ENCODE measurements at places on chromosomes 1 and 21.

- no peak for DNase-seq
Measured at GRCh38 chr1:113991467-113991997, 12.3 kb downstream of the OLFML3 start.

- no peak for DNase-seq
Measured at GRCh38 chr1:168180148-168180524, 1.4 kb downstream of the TIPRL start.

- DNase-seq, result no peak
Measured at GRCh38 chr21:32371913-32372314, 20.9 kb downstream of the URB1 start.

DNA sequence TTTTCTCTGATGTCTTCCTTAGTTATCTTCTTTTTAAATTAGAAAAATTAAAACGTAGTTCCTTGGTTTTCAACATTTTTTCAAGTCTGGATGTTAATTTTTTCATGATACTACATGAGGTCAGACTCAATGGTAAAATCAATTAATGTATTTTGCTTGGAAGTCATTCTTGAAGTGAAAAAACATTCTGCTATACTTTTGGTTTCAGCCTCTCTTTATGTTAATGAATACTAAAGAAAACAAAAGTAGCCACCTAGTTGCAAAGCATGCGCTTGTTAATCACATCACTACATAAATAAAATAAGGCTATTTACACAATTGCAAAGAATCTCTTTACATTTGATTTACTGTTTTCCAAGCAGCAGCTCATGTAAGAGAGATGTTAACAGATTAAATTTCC, 170.4 kb downstream of the LIPI start:
- no peak for DNase-seq

- peak; percentile 62 for DNase-seq
Measured at GRCh38 chr1:40312238-40313205, 4.6 kb downstream of the COL9A2 start.

DNA sequence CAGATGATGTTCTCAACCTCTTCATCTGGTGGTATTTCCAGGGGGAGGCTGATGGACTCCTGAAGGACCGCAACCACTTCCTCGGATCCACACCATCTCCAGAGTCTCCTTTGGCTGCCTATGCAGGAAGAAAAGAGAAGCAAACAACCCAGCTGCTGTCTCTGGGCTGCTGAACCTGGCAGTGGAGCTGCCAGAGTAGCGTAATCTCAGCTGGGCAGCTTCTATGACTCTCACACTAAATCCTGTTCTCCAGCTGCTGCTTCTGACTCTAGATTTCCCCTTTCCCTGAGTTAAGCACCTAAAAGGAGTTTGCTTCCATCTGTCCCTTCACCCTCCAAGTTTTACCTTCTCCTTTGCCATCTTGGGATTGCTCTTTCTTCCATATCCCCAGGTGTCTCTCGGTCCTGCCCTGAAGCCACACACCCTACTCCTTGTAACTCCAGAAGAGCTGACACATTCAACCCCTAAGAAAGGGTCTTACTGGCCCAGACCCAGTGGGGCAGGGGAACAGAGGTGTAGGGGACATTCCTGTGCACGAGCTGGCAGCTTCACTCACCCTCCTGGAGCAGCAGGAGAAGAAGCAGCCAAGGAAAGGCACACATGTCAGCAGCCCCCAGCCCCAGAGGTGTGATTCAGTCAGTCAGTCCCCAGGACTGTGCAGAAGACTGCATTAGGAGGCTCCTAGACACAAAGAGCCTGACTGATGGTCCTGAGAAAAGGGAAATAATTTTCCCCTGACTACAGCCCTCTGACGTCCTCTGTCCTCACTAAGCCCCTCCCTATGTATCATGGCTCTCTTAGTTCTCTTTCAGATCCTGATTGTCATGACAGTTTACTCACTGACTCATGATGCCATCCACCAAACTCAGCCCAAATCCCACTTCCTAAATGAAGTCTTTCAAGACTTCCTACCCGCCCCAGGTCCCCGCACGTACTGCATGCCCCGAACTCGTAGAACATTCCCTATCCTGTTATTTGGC, at the start of gene SLAMF9:
Gene SLAMF9 (minus strand): TSS at position 702 of the 980 bp plus-strand sequence. CDS start 100 bp downstream, at position 602.
- DNase-seq, result peak; percentile 40

DNA sequence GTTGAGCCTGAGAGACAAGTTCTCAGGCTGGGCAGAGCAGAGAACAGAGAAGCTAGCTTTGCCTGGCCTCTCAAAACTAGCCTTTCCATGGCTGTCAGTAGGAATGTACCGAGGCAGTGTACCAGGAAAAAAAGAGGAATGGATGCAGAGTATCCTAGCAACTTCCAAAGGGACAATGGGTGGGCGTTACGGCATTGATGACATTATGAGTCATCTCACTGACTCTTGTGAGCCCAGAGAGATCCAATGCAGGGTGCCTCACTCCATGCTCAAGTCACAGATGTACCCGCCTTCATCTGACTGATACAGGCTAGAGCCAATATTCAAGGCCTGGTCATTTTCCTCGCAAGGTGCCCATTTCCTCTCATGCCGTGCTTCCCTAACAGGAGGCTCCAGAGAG, 51.4 kb upstream of the C8B start:
- no peak for DNase-seq

DNA sequence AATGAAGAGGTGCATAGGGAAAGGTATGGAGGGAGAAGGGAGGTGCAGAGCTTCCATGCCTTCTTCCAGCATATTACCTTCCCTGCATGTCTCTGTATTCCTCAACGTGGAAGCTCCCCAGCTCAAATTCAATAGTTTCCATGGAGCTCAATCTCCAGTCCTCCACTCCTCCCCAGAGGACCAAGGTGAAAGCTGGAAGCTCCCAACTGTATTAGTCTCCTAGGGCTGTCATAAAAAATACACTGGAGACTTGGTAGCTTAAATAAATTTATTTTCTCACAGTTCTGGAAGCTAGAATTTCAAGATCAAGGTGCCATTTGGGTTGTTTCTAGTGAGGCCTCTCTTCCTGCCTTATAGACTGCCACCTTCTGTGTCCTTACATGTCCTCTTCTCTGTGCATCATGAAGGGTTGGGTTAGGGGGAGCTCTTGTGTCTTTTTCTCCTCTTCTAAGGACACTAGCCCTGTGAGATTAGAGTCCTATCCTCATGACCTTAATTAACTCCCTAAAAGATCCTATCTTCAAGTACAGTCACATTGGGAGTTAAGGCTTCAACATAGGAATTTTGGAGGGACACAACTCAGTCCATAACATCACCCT, 21.9 kb upstream of the RABGGTB start:
- DNase-seq, result no peak

DNA sequence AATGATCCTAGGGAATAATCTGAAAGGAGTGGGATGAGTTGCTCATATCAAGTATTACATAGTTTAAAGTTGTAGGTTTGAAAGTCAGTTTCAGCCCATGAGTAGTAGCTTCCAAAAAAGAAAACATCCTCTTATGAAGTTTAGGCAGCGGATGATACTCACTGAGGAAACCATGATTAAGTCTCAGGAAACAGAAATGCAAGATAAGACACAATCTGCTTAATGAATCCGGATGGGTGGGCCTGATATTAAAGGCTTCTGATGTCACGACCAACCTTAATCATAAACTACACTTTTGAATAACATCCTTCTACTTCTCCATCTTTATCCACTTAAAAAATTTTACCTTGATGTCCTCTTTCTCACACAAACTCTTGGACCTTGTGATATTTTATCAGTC, 61.8 kb downstream of the S1PR1 start:
- DNase-seq, result no peak

GRCh38 chr1:19370453-19371170, 58.5 kb downstream of the SLC66A1 start:
- DNase-seq, result no peak

GRCh38 chr1:226893936-226894335, 23.5 kb downstream of the PSEN2 start:
- no peak for DNase-seq

GRCh38 chr1:32240140-32240951, 6.7 kb upstream of the FAM167B start:
- peak; percentile 80 for DNase-seq

DNA sequence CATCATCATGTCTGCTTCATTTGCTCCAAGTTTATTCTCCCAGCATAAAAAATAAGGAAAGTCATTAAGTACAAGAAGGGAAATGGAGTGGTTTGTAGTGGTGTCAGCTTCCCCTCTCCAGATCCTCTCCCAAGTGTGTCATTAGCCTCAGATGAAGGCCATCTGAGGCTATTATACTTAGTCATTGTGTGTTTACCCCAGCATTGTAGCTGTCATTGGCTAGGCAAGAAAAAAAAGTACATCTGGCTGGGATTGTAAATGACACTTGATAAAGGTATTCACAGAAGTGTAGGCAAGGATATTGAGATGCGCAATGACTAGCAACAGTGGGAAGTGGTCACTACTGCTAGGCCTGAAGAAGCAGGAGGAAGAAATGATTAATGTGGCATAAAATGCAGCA, 316.9 kb upstream of the SGIP1 start:
- no peak for DNase-seq

DNA sequence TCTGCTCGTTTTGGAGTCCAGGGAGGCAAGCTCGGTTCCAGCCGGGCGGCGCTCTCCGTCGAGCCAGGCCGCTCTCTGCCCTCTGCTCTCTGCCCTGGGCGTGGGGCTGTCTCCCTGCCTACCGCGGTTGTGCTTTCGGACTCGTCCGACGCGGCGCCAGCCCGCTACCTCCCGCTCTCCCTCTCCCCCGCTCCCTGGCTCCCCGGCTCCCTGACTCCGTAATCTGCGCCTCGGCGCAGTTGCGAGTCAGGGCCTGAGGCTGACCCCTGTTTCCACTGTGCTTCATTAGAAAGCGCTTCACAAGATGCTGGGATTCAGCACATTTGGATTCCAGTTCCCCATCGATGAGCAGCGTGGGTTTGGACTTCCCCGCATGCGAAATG, 2.2 kb downstream of the SOX13 start:
- DNase-seq, result no peak

DNA sequence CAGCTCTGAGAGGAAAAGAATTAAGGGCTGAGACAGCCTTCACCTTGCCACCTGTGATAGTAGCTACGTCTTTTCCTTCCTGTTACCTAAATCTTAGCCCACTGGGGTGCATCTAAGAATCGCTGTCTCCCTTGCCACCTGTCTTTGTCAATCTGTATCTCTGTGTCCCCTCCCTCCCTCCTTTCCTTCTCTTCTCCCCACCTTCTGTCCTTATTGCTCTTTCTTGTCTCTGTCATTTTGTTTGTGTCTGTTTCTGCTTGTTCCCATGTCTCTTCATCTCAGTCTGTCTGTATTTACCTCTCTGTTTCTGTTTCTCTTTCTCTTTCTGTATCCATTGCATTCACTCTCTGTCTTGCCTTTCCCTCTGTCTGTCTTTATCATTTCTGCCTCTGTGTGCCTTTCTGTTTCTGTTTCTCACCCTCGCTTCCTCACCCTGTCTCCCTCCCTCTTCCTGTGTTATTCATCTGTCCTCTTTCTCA, 30.2 kb downstream of the SLC22A15 start:
- no peak for DNase-seq

- DNase-seq, result no peak
Measured at GRCh38 chr1:77582905-77583304, 99.6 kb downstream of the ZZZ3 start.

DNA sequence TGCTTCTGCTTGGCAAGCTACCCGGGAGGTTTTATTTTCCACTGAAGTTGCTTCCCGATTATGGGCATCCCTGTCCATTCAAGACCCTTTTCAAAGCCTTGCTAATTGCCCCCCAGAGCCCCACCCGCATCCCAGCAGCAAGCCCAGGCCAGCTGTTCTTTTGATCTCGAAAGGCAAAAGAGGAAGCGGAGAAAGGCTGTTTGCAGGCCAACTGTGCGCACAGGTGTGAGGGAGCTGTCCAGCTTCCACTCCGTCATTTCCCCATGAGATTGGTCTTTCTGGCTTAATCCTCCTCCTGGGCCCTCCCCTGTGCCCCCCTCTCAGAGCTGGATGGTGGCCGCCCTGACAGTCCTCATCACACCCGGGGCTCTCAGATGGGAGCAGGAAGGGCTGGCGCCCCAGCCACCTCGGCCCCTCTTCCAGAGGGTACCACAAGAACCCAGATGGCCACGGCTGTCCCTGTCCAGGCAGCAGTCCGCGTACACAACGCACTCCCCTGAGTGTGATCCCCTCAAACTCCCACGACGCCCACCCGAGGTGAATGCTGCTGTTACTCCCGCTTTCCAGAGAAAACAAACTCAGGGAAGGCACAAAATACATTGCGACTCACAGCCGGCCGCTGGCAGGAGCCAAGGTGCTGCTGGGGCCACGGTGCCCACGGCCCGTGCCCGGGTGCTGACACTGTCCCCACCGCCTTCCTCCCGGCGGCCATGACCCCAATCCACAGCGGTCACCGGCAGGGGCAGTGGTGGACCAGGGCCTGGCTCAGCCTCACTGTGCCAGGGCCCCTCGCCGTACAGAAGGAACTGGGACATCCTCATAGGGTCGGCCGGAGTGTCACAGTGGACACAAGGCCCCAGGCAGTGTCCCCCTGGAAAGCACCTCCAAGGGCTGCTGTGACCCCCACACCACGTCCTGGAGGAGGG, 121.9 kb downstream of the CRYAA start:
- no peak for DNase-seq

GRCh38 chr21:19900149-19900548, 1098.1 kb upstream of the NCAM2 start:
- no peak for DNase-seq

DNA sequence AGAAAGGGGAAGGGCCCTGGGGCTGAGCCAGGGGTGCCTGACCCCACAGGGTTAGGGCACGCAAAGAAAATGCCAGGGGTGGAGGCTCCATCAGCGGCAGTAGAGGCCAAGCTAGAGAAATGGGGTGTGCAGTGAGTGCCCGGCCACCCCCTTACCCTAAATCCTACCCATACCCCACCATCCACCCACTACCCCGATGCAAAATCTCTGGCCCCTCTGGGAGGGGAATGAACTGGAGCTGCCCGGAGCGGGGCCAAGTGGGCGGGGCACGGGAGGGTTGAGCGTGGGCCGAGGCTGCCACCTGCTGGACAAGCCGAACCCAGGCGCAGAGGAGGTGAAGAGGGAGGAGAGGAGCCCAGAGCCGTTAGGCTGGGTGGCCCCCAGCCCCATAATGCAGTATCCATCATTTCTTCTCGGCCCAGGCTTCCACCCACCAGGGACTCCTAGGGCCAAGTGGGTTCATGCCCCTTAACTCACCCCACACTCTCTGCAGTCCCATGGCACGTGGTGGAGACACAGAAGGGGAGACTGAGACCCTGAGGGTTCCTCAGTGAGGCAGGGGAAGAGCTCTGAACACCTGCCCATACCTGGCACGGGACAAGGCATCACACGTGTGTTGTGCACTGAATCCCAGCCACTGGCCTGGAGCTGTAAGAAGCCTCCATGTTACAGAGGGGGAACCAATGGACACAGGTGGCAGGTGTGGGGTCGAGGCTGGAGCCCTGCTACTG, 1.4 kb upstream of the C1QC start:
- DNase-seq, result peak; percentile 86

DNA sequence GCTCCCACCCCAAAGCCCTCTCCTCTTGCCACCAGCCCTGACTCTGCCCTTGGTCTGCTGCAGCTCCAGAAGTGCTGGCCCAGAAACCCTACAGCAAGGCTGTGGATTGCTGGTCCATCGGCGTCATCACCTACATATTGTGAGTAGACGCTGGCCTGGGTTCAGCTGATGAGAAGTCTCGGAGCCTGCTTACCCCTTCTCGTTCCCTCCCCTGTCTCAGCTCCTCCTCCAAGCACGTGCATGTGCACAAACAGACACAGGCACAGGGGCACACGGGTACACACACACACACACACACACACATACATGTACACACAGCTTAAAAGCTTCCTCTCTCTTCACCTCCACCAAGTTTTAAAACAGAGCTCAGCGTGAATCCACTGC, 24.3 kb downstream of the CAMK1G start:
- DNase-seq, result no peak

GRCh38 chr1:8318436-8318835, 522 bp downstream of the SLC45A1 start:
- no peak for DNase-seq

Data from activated CD8-positive, alpha-beta memory T cell treated with anti-CD3 and anti-CD28 coated beads for 24 hours (primary cell).